Mesothelial cell of epicardium (in vitro differentiated cells): ENCODE measurements at places on chromosomes 2 and 18. TPM values are rescaled to one million over a fixed set of nuclear protein-coding genes. Genes with fewer than 3 reads are reported as not detected.

The CCDC138 gene
- total RNA-seq = 20.4 to 22.6 TPM (median 21.3 TPM) in 3 replicates

The NDC80 gene
- 13.4 to 16.1 TPM (median 15.0 TPM) in 3 replicates for total RNA-seq

The CPO gene
- 0.18 TPM in 1 of 3 replicates, not detected in the others for total RNA-seq

DNA sequence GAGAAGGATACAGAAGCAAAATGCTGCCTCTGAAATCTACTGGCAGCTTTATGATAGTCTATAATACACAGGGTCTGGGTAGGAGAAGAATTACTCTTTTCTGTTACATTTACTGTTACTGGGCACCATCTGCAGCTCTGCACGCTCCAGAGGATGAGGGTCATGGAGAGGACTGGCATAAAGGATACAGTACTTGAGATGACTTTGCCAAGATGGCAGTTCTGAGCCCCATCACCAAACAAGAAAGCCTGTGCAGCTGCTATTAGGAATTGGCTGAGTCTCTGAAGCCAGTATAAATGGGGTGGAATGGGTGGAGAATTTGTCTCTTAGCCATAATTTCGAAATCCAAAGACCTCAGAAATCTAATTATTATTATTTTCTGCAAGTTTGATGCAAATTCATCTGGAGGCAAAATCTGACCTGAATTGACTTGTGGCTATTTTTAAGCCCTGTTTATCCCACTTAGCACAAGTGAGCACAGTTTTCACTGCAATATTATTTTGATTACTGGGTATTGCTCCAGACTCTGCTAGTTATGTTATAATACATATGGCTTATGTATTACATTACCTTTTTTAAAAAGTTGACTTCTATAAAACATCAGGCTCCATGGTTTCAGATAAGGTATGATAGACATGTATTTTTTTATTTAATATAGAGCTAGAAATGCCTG lies 579.5 kb downstream of the MBD2 start:
- DNase-seq = no peak

DNA sequence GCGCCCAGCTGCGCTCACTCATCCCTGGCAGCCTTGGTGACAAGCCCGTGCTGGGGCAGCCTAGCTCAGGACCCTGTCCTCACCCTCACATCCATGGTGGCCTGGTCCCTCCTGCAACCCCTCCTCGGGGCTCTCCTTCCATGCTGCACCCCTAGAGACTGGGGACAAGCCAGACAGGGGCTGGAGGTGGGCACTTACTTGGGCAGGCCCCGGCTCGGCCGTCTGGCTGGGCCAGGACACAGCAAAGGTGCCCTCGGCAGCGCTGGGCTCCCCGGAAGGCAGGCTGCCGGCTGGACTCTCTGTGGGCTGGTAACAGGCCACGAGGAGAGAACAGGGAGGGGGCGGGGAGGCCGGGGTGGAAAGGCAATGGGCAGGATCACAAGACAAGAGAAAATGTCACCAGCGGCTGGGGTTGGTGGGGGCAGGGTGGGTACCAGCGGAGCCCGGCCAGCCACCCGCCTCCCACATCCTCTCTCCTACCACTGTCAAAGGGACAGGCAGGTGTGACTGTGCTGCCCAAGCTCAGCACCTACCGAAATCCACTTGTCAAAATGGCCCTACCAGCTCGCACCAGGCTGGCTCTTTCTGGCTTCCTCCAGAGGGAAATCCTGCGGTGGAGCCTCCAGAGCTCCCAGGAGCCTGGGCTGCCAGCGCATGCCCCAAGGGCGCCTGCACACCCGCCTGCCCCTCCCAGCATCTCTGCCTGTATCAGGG lies 54.7 kb downstream of the BIN1 start:
- DNase-seq = peak; percentile 11

- no peak for DNase-seq
Observed at GRCh38 chr18:10928772-10929373, 220.5 kb downstream of the PIEZO2 start.

DNA sequence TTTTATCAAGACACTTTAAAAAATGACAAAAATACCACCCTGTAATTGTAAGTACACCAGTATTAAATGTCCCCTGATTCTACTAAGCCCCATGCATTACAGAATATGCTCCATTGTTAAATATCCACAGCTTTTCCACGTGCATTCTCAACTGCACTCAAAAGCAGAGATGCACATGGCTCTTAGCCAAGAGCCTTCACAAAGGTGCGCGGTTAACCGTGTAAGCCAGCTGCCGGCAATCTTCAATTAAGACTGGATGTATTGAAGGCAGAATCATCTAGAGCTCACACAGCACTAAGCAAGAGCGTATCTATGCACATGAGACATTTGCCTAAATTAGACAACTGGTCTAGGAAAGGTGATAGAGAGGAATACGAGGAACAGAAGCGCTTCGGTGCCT lies 278.3 kb downstream of the NAPG start:
- no peak for DNase-seq

DNA sequence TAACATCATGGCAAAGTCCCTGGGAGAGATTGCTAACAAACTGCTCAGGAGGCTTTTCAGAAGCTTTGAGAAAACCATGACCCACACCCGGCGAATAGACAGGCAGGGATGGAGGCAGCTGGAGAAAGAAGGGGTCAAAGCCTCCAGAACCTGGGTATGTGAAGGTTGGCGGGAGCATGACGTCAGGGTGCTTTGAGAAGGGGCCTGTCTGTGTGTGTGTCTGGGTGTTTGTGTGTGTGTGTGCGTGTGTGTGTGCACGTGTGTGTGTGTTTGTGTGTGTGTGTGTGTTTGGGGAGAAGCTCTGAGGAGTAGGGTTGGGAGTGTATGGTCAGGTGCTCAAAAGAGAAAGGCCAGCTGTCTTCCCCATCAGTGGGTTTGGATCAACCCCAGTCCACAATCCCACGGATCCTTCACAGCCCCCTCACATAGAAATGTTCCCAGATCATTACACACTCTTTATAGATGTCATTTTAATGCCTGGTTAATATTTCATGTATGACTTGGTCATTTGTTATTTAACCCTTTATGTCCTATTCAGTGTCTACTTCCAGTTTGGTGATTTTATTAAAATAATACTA lies 254.1 kb upstream of the SMIM21 start:
- no peak for DNase-seq

GRCh38 chr2:104939570-104940217 lies 85.8 kb downstream of the POU3F3 start:
- DNase-seq = no peak
